ENCODE measurements at places on chromosomes 16 and 17.

DNA sequence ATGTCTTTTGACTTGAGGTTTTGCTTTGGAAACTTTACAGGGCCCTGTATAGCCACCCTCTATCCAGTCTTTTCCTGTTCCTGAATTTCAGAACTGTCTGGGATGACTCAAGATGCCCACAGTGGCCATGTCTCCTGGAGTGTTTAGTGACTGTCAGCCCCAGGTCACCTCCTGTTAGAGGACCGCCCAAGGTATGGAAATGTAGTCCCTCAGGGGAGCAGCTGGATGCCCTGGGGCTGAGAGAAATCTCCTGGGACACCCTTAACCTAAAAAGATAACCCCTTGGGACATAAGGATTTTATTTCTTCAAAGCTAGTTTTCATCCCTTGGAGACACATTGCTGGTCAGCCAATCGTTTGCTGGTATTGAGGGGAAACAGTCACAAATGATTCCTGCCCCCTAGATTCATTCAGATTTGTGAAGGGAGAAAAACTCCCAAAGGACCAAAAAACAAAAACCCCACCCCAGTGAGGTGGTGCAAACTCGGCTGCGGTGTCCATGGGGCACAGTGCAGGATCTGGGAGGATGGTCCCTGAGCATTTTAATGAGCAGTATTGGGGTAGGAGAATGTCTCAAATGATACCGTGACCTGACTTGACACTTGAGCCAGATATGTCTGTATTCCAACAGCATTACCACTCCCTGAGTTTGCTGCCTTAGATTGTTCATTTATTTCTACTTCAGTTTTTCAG lies 1.7 kb downstream of the ZNF267 start:
- peak; percentile 38 for DNase-seq

GRCh38 chr16:48536614-48537200 lies 73.3 kb downstream of the N4BP1 start:
- DNase-seq = no peak

DNA sequence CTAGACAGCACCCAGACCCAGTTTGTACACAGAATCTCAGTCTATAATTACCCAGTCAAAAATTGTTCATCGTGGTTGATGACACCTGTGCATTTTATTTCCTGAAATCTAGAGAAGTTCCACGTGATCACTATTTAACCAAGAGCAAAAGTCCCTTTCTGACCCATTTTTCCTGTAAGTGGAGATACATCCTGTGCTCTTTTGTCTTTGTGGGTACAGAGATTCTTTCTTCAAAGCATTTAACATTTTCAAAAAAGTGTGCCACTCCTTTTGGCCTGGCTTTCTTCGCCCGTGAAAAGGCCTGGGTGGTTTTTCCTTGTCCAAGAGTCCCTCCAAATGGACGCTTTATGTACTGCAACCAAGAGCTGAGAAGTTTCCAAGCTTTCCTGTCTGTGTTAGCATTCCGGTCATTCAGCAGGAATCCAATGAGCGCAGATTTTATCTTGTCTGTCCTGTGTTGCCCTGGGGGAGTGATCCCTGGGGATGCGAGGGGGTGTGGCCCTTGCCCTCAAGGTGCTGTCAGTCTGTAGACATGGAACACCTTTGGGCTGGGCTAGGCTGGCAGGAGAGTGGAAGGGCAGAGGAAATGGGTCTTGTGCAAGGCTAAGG lies 161.1 kb upstream of the CACNG5 start:
- DNase-seq = peak; percentile 54

GRCh38 chr17:3514873-3515272 lies 39.1 kb downstream of the ASPA start:
- no peak for DNase-seq

- no peak for DNase-seq
These were observed 5.4 kb upstream of the NFATC3 start for GRCh38 chr16:68079626-68080344.

DNA sequence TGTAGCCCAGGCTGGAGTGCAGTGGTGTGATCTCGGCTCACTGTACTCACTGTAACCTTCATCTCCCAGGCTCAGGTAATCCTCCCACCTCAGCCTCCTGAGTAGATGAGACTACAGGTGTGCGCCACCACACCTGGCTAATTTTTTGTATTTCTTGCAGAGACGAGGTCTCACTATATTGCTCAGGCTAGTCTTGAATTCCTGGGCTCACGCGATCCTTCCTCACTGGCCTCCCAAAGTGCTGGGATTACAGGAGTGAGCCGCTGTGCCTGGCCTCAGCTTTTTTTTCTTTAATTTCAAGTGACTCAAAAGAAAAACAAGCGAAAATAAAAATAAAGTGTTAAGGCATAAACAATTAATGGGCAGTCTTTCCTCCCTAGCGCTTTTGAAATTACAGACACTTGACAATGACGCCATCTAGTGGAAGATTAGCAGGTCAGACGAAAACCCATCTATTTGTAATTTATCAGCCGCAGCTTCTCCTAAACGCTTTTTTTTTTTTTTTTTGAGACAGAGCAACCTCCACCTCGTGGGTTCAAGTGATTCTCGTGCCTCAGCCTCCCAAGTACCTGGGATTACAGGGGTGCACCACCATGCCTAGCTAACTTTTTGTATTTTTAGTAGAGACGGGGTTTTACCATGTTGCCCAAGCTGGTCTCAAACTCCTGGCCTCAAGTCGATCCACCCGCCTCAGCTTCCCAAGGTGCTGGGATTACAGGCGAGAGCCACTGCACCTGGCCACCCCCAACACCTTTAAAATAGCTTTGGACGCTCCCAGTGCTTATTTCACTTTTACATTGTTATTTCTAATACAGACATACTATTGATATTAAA lies 28.1 kb upstream of the PECAM1 start:
- peak; percentile 69 for DNase-seq

- peak; percentile 65 for DNase-seq
These were observed 10.1 kb upstream of the STAC2 start for GRCh38 chr17:39235555-39236449.

- peak; percentile 66 for DNase-seq
These were observed 658 bp downstream of the TNFRSF12A start for GRCh38 chr16:3020604-3021448.

All from renal cortical epithelial cell (primary cell).